ENCODE measurements at places on chromosomes 16 and 17.

DNA sequence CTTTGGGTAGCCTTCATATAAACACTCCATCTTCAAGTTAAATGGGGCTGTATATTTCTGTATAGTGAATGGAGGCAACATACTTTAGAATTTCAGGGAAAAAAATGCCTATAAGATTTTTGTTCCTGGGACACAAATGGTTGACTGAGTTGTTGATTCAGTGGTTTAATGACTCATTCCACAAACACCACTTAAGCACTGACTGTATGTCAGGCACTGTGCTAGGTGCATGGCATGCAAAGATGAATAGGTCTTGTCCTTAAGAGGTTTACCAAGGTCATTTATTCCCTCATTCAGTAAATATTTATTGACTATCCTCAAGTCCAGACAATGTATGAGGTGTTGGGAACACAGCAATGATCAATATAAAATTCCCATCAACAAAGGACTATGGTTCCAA lies 417.1 kb downstream of the CA10 start:
- no peak for DNase-seq

DNA sequence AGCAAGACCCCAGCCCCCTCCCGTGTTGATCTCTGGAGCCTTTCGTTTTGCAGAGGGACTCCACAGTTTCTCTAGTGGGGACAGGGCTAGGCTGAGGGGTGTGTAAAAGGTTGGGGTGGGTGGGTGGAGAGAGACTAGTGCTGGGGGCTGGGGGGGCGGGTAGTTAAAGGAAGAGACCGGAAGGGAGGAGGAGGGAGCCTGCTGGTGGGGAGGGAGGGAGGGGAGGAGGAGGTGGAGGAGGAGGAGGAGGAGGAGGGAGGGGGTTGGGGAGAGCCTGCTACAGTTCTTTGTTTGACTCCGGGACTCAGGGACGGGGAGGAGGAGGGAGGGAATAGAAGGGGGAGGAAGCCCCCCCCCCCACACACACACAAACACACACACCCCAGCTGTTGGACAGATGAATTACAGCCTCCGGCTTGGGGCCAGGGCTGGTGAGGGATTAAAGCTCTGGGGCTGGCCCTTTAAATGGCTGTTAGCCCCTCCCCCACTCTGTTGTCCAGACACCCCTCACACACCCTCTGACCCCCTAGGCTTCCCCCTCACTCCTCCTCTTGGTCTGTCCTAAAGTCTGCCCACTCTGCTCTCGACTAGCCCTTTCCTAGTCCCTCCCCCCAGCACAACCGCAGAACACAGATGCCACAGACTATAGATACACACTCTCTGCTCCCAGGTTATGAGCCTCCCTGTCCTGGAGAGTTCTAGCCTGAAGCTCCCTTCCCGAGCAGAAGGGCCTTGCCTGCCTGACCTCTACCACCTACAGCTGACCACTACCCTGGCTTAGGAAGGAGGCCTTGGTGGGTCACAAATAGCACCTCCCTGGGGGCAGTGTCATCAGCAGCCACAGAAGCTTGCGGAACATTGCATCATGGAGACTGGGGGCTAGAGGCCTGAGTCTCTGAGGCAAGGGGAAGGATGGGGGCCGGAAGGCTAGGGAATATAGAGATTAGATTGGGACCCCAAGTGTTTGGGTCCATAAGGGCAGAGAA lies 4.4 kb downstream of the KDM6B start:
- DNase-seq: peak; percentile 87

- no peak for DNase-seq
These were observed 644 bp upstream of the ARL2BP start for GRCh38 chr16:57244463-57244766.

GRCh38 chr17:68884888-68885287 lies 70.3 kb downstream of the ABCA8 start:
- DNase-seq: no peak

GRCh38 chr17:37527249-37527851 lies 37.7 kb downstream of the DUSP14 start:
- peak; percentile 55 for DNase-seq

DNA sequence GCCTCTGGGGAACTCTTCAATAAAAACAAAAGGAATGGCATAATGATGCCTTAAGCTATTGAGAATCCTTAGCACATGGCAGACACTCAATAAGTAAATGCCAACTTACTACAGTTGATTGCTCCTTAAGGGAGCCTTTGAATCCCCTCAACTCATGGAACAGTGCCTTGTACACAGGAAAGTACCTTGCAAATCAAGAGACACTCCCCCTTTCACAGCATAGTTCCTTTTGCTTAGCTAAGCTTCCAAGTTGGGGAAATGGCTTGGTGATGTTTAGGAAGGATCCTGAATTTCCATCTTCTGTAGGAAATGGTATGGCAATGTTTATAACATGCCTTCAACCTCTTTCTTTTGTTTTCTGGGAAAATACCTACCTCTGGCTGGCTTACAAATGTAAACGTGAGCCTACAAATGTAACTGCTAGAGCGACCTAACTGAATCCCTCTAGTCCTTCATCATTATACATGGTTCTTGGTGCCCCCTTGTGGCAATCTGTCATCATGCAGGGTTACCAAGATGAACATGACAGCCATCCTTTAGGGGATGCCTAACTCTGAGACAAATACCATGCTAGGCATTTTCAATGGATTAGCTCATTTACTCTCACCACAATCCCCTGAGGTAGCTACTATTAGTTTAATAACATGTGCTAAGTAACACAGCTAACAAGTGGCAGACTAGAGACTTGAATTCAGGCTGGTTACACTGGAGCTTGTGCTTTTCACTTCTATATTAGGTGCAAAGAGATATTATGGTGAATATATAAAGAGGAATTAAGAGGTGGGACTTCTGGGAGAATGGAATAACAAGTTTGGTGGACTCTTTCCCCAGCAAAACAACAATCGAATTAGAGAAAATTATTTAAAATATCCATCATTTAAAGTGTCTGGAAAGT lies 65.0 kb downstream of the MMD start:
- DNase-seq: peak; percentile 62

GRCh38 chr16:75627851-75628250 lies 4.8 kb upstream of the ADAT1 start:
- DNase-seq: no peak

DNA sequence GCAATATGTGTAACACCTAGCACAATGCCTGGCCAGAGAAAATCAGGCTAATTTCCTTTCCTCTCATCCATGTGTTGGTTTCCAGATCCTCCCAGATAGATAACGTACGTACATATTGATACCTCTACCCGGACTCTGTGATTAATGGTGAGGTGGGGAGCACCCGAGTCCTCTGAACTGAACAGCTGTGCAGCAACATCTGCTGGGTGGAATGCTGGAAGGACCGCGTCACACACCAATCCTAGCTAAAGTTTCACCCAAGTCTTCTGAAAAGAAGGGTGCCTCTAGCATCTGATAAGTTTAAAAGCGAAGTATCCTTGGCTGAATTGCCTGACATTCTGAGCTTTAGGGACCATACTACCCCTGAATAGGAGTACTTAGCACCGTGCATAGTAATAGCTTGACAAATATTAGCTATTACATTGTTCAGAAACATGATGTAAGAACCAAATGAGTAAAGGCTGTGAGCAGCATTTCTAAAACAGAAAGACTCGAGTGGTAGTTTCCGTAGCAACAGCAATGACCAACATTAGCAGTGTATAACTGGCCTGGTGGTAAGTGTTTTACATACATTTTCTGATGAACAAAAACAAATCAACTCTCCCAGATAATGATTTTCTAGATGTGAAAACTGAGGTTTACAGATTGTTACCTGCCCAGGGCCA lies 91.4 kb downstream of the SYCE1L start:
- peak; percentile 64 for DNase-seq

All from fibroblast of skin of right biceps (primary cell).